ENCODE measurements at places on chromosomes 6 and 20. TPM values are rescaled to one million over a fixed set of nuclear protein-coding genes. Genes with fewer than 3 reads are reported as not detected.

DNA sequence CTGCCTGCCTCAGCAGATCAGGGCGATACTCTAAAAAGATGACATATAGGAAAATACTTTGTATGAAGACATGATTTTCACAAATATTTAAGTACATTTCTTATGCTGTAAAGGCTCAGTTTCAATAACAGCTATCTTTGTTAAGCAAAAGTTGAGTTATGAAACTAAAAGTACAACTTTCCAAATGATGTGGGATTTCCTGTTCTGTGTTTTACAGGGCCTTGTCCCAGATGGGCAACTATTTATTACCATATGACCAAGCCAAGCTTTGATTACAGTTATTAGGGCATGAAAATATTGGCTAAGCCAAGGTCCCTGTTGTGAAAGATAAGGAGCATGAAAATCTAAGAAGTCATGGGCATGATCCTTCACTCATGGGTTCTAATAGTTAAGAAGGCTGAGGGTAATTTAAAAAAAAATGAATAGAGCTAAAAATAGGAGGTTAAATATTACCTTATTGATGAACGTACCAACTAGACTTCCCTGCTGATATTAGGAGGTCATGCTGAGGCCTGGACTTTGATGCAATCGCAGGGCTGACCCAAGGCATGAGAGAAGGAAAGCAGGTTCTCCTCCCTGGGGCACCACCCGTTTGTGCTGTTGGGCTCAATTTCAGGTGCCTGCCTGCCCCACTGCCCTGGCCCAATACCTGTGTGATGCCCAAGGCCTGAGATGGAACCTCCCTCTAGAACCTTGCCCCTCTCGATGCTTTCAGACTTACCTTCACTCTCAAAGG, 294.4 kb upstream of the PRDM1 start:
- no peaks in the 10 kb centered on the region for H3K27me3 ChIP-seq
- H3K4me3 ChIP-seq: no peak overlapping the region
- no peak for DNase-seq
- peak overlapping the region; percentile 74 for H3K27ac ChIP-seq
- peaks cover 23% of the 10 kb centered on the region for H3K36me3 ChIP-seq

DNA sequence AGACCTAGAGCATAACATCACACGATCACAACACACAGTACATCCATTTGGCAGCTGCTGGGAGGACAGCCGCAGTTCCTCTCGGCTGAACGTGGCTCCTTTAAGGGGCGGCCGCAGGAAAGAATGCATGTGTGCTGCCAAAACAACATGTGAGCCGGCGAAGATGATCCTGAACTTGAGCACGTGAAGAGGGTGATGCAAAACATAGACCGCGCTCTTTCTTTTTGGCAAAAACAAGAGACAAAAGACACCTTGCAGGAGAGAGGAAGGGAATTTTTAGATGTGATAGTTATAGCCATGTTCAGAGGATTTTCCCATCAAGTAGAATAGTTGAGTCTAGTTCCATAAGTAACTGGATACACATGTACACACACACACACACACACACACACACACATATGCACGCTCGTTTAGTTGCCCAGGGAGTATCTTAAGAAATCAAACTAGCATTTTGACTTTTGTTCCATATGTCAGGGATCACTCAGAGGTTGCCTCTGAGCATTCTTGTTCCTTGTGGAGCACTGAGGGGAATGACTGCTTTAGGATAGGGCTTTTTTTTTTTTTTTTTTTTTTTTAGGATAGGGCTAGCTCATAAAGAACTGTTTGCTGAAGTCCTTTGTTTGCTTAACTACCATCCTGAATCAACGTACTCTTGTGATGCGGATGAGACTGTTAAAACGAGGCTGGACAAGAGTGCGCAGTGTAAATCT, 21.7 kb upstream of the RANBP9 start:
- no peaks in the 10 kb centered on the region for H3K4me1 ChIP-seq
- no peak overlapping the region for H3K4me3 ChIP-seq
- H3K36me3 ChIP-seq: no peaks in the 10 kb centered on the region

The ADAT2 gene
- total RNA-seq: 20.1 TPM

- H3K36me3 ChIP-seq: no peaks in the 10 kb centered on the region
- no peak overlapping the region for H3K4me3 ChIP-seq
- H3K27ac ChIP-seq: no peak overlapping the region
- H3K4me1 ChIP-seq: peaks cover 10% of the 10 kb centered on the region
- DNase-seq: no peak
- peaks cover 7% of the 10 kb centered on the region for H3K27me3 ChIP-seq
Observed at GRCh38 chr6:99331531-99331930, 17.9 kb downstream of the FAXC start.

DNA sequence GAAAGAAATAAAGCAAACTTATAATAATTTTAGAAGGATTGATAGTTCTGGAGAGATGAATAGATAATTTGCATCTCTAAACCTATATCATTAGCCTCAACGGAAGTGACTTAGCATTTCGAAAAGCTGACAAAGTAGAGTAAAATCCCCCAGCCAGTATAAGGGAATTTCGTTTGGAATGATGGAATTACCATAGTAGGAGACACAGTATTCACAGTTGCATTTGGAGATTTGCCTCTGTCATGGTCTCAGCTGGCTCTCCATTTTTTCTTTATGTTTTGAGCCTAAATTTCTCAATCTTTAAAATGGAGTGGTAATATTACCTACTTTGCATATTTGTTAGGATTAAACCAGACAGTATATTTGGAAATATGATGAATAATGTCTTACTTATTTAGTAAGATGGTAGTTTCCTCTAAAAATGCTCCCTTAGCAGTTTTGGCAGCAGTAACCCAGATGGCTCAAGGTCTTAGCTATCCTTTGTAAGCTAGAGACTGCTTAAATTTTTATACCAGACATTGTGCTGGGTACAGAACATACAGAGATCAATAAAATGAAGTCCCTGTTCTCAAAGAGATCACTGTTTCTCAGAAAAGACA, 58.2 kb downstream of the SMAP1 start:
- DNase-seq: no peak
- peaks cover 12% of the 10 kb centered on the region for H3K4me1 ChIP-seq
- H3K36me3 ChIP-seq: peaks cover 7% of the 10 kb centered on the region
- no peak overlapping the region for H3K27ac ChIP-seq

GRCh38 chr6:89368999-89369398, 16.5 kb upstream of the UBE2J1 start:
- no peaks in the 10 kb centered on the region for H3K36me3 ChIP-seq
- H3K27me3 ChIP-seq: no peaks in the 10 kb centered on the region
- H3K4me3 ChIP-seq: no peak overlapping the region
- H3K27ac ChIP-seq: no peak overlapping the region
- DNase-seq: no peak

GRCh38 chr6:137165375-137166246, 7.8 kb downstream of the IL22RA2 start:
- H3K4me1 ChIP-seq: peaks cover 30% of the 10 kb centered on the region
- H3K27ac ChIP-seq: peak overlapping the region; percentile 70
- H3K27me3 ChIP-seq: peaks cover 20% of the 10 kb centered on the region
- H3K36me3 ChIP-seq: peaks cover 20% of the 10 kb centered on the region
- peak; percentile 76 for DNase-seq

The PRPF6 gene
- 58.4 TPM for total RNA-seq

GRCh38 chr6:35080821-35081425, 60.2 kb downstream of the TCP11 start:
- no peaks in the 10 kb centered on the region for H3K27me3 ChIP-seq
- H3K4me3 ChIP-seq: no peak overlapping the region
- DNase-seq: no peak
- H3K4me1 ChIP-seq: no peaks in the 10 kb centered on the region
- no peak overlapping the region for H3K27ac ChIP-seq

GRCh38 chr20:35561268-35561667, 19.4 kb downstream of the ERGIC3 start:
- no peak for DNase-seq
- peaks cover 8% of the 10 kb centered on the region for H3K36me3 ChIP-seq
- H3K4me3 ChIP-seq: no peak overlapping the region
- no peaks in the 10 kb centered on the region for H3K4me1 ChIP-seq
- H3K27ac ChIP-seq: no peak overlapping the region
- H3K27me3 ChIP-seq: no peaks in the 10 kb centered on the region

GRCh38 chr6:130825772-130826441, 1.3 kb upstream of the SMLR1 start:
- no peaks in the 10 kb centered on the region for H3K36me3 ChIP-seq
- H3K27me3 ChIP-seq: peaks cover 1% of the 10 kb centered on the region
- H3K4me3 ChIP-seq: no peak overlapping the region
- no peak overlapping the region for H3K27ac ChIP-seq

Data from activated CD4-positive, alpha-beta memory T cell treated with anti-CD3 and anti-CD28 coated beads, Interleukin-2, amount 10 ng/mL, durations not matched to agents 7 days and 5 days (primary cell).